ENCODE measurements at places on chromosomes 3 and 15. TPM values are rescaled to one million over a fixed set of nuclear protein-coding genes. Genes with fewer than 3 reads are reported as not detected.

UROC1 gene
- polyA plus RNA-seq, result 0.02 TPM

GRAMD2A gene
- 0.06 TPM for polyA plus RNA-seq

TTLL13 gene
- polyA plus RNA-seq, result 0.10 TPM

DNA sequence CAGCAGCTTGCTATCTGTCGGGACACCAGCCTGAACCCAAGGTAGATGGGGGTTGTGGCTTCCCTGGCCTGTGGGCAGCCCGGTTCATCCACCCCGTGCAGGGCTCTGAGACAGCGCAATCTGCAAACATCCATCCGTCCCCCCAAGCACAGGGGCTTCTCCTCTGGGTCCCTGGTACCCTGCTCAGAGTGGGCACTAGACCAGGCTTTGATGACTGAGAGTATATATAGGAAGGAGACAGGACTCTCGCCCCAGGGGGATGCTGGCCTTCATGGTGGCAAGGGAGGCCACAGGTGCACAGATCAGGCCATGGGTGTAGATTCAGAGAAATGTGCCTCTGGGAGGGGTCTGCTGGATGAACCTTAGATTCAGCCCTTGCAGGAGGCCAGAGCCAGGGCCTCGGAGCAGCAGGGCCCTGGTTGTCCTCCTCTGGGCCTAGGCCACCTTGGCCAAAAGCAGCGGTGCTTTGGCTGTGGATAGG, 40.3 kb downstream of the CFAP100 start:
- peak; percentile 54 for DNase-seq

TSC22D2 gene
- polyA plus RNA-seq, result 8.4 TPM

DNA sequence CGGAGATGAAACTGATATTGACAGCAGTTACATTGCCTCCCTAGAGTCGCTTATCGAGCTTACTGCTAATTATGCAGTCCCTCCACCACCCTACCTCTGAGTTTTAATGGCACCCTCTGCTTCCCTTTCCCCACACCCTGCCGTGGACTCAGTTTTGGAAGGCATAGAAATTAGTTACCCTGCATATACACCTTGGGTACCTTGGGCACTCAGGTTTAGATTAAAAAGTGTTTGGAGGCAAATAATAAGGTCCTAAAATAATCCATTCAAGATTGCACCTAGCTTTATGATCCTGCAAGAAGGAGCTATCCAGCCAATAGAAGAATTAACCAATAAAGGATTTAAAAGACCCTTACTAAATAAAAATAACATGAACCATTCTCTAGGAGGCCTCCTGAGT, 117.8 kb upstream of the AGBL1 start:
- DNase-seq, result no peak

- DNase-seq, result no peak
Observed at GRCh38 chr3:184795522-184796190, 16.3 kb upstream of the VPS8 start.

PRSS50 gene
- not detected for polyA plus RNA-seq

DNA sequence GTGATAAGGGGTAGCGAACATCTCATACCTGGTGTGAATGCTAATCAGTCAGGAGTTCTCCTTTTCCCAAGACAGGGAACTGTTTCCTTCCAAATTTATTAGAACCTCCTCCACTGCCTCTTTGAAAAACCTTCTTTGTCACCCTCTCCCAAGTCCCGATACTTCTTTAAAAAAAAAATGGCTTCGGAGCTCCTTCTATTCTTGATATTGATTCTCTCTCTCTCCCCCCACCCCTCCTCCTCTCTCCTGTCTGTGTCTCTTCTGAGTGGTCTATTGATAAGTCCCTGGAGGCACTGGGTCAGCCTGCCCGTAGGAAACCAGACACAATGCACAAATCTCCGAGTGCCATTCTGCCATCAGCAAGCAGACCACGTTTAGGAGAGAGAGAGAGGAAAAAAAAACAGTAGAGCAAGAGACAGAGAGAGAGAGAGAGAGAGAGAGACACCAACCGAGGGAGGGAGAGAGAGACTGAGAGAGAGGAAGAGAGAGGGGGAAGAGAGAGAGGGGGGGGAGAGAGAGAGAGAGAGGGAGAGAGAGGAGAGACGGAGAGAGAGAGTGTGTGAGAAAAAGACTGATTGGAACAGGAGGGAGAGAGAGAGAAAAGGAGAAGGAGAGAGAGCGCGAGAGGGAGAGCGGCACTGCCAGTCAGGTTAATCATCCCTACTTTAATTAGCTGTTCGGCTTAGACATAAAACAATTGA, 160.9 kb downstream of the TIGIT start:
- DNase-seq, result no peak

POLQ gene
- 0.88 TPM for polyA plus RNA-seq

DNA sequence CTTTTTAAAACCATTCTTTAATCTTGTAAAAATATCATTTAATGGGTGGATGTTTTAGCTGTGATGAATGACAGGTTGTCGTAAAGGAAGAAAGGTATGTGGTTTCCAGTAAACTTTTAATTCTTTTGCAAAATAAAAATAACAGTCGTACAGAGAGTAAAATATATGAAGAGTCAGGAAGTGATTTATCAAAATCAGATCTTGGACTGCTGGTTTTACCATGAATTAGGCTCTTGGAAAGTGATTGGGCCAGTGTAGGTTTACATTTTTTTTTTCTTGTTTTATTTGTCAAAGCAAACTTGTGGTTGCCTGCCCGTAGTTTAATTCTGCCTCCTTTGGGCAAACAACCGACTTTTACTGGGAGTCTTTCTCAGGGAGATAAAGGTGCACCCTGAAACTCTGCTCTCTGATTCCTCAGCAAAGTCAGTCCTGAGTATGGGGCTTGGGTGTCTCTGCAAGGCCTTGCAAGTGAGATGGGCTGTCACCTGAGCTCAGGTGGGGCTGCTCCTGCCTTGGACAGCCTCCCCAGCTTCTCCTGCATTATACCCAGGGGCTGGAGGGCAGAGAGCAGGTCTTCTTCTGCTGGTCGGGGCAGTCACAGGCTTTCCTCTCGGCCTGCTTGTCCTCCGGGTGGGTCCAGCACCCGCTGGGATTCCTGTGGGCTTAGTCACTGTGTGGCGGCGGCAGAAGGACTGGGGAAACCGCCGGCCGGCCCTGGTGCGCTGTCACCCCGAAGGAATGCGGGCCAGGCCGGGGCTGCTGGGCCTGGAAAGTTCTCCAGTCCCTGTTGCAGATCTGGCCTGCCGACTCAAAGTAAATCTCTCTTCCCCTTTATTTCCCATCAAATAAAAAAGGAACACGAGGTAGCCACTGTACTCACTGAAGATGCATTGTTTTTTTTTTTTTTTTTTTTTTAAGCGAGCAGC, 79.0 kb downstream of the IGF1R start:
- no peak for DNase-seq

DNA sequence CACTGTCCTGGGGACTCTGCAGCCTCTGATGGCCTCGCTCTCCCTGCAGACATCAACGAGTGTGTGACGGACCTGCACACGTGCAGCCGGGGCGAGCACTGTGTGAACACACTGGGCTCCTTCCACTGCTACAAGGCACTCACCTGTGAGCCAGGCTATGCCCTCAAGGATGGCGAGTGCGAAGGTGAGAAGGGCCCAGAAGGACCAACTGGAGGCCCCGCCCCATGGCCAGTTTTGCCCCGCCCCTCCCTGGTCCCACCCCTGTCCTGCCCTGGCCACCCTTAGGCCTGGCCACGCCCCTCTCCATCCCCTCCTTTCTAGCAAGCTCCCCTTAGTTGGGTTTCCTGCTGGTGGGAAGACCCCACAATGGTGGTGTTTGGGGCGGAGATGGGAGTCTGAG, 77.5 kb downstream of the FBLN2 start:
- DNase-seq, result peak; percentile 61

DNA sequence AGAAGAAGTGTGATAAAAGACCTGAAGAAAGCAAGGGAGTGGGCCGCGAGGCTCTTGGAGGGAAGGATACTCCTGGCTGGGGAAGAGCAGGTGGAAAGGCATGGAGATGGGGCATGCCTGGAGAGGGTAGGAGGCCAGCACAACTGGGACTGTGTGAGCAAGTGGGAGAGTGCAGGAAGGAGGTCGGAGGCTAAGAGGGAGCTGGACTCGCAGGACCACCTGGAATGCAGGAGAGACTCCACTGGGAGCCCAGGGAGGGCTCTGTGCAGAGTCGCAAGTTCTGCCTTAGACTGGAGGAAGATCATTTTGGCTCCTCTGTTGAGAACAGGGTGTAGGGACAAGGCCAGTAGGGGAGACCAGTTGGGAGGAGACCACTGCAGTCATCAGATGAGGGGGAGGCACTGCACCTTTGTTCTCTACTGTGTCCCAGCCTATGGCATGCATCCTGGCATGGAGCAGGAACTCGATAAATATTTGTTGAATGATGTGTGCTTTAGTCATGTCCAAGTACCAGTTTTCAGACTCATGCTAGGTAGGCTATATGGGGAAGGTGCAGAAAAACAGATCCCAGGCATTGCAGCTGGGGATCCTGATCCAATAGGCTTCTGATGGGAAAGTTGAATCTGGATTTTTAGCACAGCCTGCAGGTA, 13.7 kb downstream of the FAM107A start:
- DNase-seq, result no peak

GRCh38 chr15:64476550-64476949, 16.2 kb downstream of the ZNF609 start:
- DNase-seq, result no peak

FOXP1 gene
- 11.1 TPM for polyA plus RNA-seq

ST8SIA2 gene
- not detected for polyA plus RNA-seq

GRCh38 chr15:45714590-45715488, 80.0 kb downstream of the SQOR start:
- DNase-seq, result no peak

CPNE9 gene
- polyA plus RNA-seq, result 0.15 TPM

MBNL1 gene
- 66.3 TPM for polyA plus RNA-seq

- DNase-seq, result no peak
Observed at GRCh38 chr15:67050522-67051087, 14.8 kb upstream of the SMAD3 start.

DNA sequence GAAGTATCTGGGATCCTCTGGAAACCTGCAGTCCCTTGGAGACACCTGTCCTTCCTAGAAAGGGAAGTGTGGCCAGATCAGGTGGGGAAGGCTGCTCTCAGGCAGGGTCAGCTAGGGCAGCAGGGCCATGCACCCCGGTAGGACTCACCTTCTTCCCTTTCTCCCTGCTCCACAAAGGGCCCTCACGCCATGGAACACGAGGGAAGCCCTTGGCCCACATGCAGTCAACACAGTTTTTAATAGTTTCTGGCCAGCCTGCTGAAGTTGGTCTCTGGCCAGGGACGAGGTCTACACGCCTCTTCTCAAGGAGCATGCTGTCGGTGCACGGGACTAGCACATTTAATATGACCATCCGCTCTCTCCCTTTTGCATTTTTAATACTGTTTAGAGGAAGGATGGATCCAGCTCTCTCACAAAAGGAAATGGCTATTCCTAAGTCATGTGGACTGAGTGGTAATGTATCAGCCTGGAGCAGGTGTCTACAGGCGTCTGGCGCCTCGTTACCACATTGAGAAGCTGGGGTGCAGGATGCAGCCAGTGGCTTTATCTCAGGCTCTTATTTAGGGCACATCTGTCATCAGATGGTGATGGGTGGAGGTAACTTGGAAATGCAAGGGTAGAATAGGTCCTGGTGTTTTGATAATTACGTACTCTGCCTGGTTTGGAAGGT, 153.9 kb downstream of the KLF13 start:
- DNase-seq, result peak; percentile 31

GRCh38 chr3:152430223-152431002, 161.7 kb downstream of the MBNL1 start:
- DNase-seq, result no peak

GRCh38 chr3:129530821-129531220, 2.4 kb downstream of the RHO start:
- no peak for DNase-seq

- peak; percentile 76 for DNase-seq
Observed at GRCh38 chr15:77033729-77034671, 36.9 kb downstream of the TSPAN3 start.

DNA sequence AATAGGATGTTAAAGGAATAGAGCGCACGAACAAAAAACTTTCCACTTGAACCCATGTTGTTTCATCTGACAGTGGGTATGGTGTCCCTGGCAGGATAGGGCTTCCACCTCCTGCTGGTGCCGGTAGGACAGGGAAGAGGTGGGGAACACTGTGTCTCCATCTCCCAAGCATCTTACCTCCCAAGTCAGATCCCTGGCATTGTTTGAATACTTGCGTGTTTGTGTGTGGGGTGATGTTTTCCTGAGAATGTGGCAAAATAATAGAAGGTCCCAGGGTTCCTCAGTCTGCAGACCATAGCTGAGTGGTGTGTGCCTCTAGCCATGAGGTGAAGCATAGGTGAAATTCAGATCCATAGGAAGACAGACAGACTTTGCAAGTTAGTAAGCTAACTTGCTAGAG, 119.4 kb downstream of the IGF1R start:
- no peak for DNase-seq

DNA sequence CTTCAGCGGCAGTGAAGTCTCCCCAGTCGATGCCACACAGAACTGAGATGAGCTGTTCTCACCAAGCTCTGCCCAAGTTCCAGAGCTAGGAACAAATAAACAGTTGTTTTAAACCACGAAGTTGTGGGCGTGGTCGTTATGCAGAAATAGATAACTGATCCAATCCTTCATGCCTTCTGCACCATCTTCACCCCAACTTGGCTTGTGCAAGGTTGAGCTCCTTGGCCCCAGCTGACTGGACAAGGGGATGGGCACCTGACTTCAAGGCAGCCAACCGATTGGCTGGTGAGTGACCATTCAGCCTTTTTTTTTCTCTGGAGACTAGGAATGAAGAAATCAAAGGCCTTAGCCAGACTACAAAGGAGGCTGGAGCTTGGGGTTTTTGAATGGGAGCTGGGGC, 23.9 kb downstream of the LINGO1 start:
- no peak for DNase-seq

VIPR1 gene
- polyA plus RNA-seq, result 2.0 TPM

GOLGA6B gene
- not detected for polyA plus RNA-seq

DNA sequence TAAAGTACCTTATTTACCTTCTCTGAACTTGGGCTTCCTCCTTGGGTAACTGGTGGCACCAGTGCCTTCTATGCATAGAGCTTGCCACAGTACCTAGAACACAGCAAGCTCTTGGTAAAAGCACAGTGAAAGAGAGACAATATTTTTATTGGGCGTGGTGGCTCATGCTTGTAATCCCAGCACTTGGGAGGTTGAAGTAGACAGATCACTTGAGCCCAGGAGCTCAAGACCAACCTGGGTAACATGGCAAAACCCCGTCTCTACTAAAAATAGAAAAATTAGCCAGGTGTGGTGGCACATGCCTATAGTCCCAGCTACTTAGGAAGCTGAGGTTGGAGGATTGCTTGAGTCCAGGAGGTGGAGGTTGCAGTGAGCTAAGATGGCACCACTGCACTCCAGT, 285.1 kb downstream of the PTPRG start:
- DNase-seq, result no peak

DNA sequence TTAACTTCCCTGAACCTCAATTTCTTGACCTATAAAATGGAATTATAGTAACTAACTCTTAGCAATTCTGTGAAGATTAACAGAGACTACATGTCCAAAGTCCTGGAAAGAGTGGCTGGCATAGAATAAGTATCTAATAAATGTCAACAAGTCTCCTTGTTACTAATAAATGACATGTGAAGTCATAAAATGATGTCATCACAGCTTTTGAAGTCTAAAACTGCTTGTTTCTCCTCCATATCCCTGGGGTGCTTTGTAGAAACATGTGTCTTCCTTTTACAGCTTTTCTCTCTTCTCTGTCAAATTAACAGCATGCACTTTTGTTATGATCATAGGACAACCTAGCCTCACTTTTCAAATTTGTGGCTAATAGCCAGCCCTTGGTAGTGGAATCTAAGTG, 510.2 kb downstream of the NTRK3 start:
- DNase-seq, result no peak

Data from spleen (tissue), 13 donors.